ENCODE measurements at places on chromosomes 11 and 22.

- no peak for DNase-seq
Measured at GRCh38 chr22:35329114-35329847, 29.6 kb downstream of the TOM1 start.

DNA sequence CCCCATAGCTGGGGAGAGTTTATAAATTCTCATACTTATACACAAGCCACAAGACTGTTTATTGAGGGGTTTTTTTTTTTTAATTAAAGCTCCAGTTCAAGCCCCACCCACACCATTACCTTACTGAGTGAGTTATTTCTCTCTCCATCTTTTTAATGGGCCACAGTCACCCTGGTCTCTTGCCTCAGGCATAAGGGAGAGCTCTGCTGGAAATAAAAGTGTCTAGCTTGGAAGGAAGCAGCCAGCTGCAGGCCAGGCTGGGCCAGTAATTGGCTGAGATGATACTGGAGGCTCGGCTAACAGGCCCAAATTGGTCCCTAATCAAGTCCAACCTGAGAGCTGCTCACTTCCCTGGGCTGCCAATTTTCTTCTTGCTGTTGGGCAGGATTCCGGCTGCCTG, 174.1 kb downstream of the INSC start:
- no peak for DNase-seq

DNA sequence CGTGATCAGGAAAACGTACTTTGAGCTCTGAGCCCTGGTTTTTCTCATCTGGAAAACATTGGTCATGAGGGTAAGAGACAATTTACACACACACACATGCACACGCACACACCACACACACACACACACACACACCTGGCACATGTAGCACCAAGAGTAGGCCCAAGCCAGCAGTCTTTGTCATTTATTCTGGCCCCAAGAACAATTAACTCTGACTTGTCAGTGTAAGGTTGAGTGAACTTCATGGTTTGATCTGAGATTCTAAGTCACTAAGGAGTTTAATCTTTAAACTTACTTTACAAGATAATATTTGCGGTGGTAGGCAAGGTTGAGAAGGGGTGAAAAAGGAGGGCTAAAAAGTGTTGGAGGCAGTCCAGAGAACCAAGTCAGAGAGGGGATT, 44.1 kb downstream of the MMP20 start:
- DNase-seq = no peak

DNA sequence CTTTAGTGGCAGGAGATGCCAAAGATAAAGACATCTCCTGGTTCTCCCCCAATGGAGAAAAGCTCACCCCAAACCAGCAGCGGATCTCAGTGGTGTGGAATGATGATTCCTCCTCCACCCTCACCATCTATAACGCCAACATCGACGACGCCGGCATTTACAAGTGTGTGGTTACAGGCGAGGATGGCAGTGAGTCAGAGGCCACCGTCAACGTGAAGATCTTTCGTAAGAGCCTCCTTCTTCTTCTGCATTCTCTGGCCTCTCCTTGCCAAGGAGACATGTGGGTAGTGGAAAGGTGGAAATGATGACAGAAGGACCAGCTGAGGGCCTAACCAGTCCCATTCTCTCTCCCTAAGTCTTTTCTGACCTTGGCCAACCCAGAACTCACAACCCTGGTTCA, 110.1 kb upstream of the TTC12 start:
- DNase-seq = no peak

- DNase-seq = no peak
Measured at GRCh38 chr11:126871792-126872191, 128.8 kb downstream of the KIRREL3 start.

- no peak for DNase-seq
Measured at GRCh38 chr11:116547571-116547970, 225.2 kb downstream of the BUD13 start.

- no peak for DNase-seq
Measured at GRCh38 chr22:49928555-49929210, 10.2 kb downstream of the CRELD2 start.

GRCh38 chr11:123448823-123449222, 18.8 kb downstream of the GRAMD1B start:
- no peak for DNase-seq

- DNase-seq = no peak
Measured at GRCh38 chr11:34960277-34960676, 43.9 kb downstream of the PDHX start.

GRCh38 chr11:112318184-112318591, 57.5 kb upstream of the PLET1 start:
- no peak for DNase-seq

- no peak for DNase-seq
Measured at GRCh38 chr11:44916331-44916730, 34.4 kb downstream of the TP53I11 start.

- no peak for DNase-seq
Measured at GRCh38 chr22:42772647-42773046, 52.0 kb upstream of the A4GALT start.

- DNase-seq = no peak
Measured at GRCh38 chr11:128193615-128194014, 393.7 kb downstream of the ETS1 start.

GRCh38 chr11:57496109-57496820, 19.2 kb downstream of the SLC43A1 start:
- DNase-seq = no peak

Data from transverse colon (tissue), 4 donors.